Hindlimb muscle (tissue), 1 donor: ENCODE measurements at places on chromosomes 2 and 18. TPM values are rescaled to one million over a fixed set of nuclear protein-coding genes. Genes with fewer than 3 reads are reported as not detected.

Gene TMEM198
- 3.6 TPM for polyA plus RNA-seq

Gene RELCH
- polyA plus RNA-seq: 14.1 TPM

Gene HOXD4
- 8.2 TPM for polyA plus RNA-seq

Gene RPL31
- 3,298 TPM for polyA plus RNA-seq

Gene ATP6V1C2
- 1.7 TPM for polyA plus RNA-seq

Gene IL1A
- polyA plus RNA-seq: not detected

Gene GPR45
- not detected for polyA plus RNA-seq

Gene NOL4
- not detected for polyA plus RNA-seq

Gene TNFAIP6
- polyA plus RNA-seq: 9.0 TPM

Gene SFTPB
- 0.08 TPM for polyA plus RNA-seq

Gene AGXT
- polyA plus RNA-seq: not detected

Gene KLHL41
- 3,726 TPM for polyA plus RNA-seq

Gene AQP12A
- 0.74 TPM for polyA plus RNA-seq

Gene CROCC2
- polyA plus RNA-seq: 0.22 TPM

Gene SOWAHC
- polyA plus RNA-seq: 6.5 TPM

Gene OTOF
- polyA plus RNA-seq: 15.7 TPM

Gene RTP5
- polyA plus RNA-seq: not detected

Gene DSEL
- 9.0 TPM for polyA plus RNA-seq

Gene TNS1
- 142 TPM for polyA plus RNA-seq

Gene LRRC30
- 9.2 TPM for polyA plus RNA-seq

Gene DBI
- polyA plus RNA-seq: 264 TPM

Gene DNAH7
- polyA plus RNA-seq: 0.28 TPM

Gene KIF5C
- 0.96 TPM for polyA plus RNA-seq

Gene PLCD4
- polyA plus RNA-seq: 61.5 TPM

Gene SERPINB11
- polyA plus RNA-seq: not detected
